ENCODE measurements at places on chromosomes 1 and 21. TPM values are rescaled to one million over a fixed set of nuclear protein-coding genes. Genes with fewer than 3 reads are reported as not detected.

- DNase-seq: peak; percentile 46
Measured at GRCh38 chr1:153728305-153729066, 636 bp downstream of the INTS3 start.

The PLA2G2C gene
- total RNA-seq: not detected

The ILDR2 gene
- total RNA-seq: 3.2 TPM

The CHIA gene
- not detected for total RNA-seq
